Uterus (tissue), 4 donors: ENCODE measurements at places on chromosomes 6 and 20.

DNA sequence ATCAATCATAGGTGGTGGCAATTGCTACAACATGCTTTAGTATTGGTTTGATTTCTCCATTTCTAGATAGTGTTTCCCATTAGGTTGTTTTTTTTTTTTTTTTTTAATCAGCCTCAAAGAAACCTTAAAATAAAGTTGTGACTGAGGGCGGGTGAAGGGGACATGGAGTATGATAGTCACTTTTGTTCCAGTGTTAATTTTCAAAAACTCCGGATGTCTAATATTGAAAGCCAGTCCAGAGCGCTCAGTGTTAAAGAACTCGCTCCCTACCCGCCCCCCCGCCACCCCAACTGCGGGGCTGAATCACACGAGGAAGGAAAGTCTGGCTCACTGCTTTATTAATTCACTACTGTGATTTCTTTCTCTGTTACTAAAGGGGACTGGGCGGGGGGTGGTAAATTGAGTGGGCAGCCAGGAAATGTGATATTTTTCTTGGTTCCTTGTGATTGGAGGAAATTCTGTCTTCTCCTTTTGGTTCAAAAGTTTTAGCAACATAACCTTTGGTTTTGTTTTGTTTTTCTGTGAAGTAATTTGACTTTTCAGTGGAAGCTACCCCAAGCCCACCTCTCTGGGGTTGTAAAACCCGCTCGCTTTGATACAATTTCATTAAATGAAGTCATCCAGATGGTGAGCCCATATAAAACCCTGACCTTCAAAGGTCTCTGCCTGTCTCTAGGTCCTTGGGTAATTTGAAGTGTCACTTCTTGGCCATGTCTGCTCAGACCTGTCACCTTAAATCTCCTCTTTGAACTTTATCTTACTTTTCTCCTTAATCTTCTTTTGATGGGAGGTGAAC lies 38.0 kb downstream of the TNFAIP3 start:
- no peak for DNase-seq

DNA sequence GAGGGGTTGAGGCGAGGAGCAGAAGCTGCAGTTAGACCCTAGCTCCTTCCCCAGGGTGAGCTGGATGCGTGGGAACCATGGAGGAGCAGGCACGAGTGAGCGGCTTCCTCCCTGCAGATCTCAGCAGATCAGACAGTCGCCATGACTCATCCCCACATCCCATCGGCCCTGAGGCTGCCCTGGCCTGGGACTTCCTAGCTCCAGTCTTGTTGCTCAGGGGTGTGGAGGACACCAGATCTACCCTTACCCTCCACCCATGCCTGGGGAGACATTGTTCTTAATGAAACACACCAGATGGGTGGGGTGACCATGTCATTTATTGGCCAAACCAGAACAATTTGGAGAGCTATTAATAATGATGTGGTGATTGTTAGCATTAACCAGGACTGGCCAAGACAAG lies 36.3 kb upstream of the TGM2 start:
- no peak for DNase-seq

- no peak for DNase-seq
Measured at GRCh38 chr6:33630014-33630413, 8.9 kb downstream of the ITPR3 start.

GRCh38 chr6:142714951-142715785 lies 229.8 kb downstream of the HIVEP2 start:
- no peak for DNase-seq

GRCh38 chr20:1757072-1757471 lies 99.5 kb upstream of the SIRPG start:
- no peak for DNase-seq

GRCh38 chr6:32187009-32187709 lies 2.8 kb downstream of the PBX2 start:
- no peak for DNase-seq

DNA sequence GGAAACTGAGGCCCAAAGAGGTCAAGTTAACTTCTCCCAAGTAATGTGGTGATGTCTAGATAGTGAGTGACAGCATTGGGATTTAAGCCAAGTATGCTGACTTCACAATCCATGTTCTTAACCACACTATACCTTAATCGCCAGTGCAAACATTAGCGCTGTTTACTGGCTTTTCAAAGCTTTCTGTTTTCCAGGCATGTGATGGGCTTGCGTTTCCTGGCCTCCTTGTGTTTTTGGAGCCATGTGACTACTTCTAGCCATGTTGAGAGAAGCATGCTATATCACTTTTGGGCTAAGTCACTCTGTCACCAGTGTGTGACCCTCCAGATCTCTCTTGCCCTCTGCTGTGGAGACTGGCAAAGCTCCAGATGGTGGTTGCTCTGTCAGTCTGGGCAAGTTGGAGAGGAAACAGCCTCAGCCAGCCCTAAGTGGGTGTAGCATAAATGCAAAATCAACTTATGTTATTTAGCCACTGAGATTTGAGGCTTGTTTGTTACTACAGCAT lies 76.9 kb downstream of the ANKRD6 start:
- DNase-seq = no peak

DNA sequence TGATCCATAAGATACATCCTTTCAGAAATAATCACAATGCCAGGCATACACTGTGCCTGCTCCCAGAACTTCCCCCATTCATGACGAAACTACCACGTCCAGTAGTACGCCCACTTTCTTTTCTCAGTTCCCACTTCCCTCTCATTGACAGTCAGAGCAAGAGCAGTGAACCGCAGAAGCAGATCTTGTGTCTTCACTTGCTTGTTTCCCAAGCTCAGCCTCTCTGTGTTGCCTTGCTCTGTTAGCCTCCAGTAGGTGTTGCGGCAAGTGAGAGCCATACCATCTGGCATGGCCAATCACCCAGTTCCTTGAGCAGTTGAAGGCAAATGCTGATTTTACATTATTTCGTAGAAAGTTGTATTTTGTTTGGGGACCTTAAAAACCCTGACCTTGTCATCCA lies 11.7 kb downstream of the UST start:
- DNase-seq = no peak

DNA sequence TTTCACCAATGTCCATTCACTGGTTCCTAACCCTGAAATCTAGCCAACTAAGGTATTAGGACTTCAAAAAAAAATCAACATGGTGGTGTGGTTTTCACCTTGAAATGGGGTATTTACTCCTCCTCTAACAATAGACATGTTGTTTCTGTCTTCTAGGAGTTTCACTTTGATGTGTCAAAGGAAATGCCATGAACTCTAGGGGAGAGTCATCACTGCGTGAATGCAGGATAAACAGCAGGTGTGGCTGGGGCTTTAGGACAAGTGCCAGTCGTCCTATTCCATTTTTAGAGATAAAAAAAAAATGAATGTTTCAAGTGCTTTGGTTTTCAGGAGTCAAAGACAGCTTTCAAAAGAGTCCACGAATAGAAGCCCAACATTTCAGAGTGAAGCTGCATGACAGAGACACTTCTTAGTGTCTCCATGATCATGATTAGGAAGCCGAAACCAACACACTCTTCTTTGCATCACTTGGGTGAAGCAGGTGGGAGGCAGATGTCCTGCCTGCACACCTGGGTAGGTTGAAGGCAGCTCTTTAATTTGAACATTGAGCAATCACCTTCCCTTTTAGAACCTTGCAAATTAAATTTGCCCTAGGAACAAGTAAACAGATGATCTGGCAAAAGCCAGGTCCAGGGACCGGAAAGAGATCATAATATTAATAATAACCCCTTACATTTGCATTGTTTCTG lies 328.5 kb upstream of the PRDM1 start:
- no peak for DNase-seq
